Activated CD4-positive, alpha-beta T cell treated with anti-CD3 and anti-CD28 coated beads, Interleukin-2, amount 10 ng/mL, durations not matched to agents 24 days and 14 days (primary cell): ENCODE measurements at places on chromosomes 3 and 15. TPM values are rescaled to one million over a fixed set of nuclear protein-coding genes. Genes with fewer than 3 reads are reported as not detected.
A peak's percentile ranks its signal among the peaks of the same experiment; 100 is the strongest.

GRCh38 chr3:112372396-112372795 lies 39.4 kb downstream of the CD200 start:
- DNase-seq: no peak

- DNase-seq: peak; percentile 66
These were observed 558 bp downstream of the DTWD1 start for GRCh38 chr15:49621401-49621811.

ACAD9 gene
- 68.5 and 69.2 TPM in 2 replicates for total RNA-seq

ZNF197 gene
- total RNA-seq: 10.5 and 10.7 TPM in 2 replicates

- no peak for DNase-seq
These were observed 123.8 kb upstream of the BNIP2 start for GRCh38 chr15:59812889-59813288.

GRCh38 chr15:77410701-77411618 lies 8.9 kb downstream of the PEAK1 start:
- DNase-seq: no peak

- no peak for DNase-seq
These were observed 105.3 kb downstream of the SNRK start for GRCh38 chr3:43391621-43392020.

MESP2 gene
- 0.24 TPM in 1 of 2 replicates, not detected in the other for total RNA-seq

DNA sequence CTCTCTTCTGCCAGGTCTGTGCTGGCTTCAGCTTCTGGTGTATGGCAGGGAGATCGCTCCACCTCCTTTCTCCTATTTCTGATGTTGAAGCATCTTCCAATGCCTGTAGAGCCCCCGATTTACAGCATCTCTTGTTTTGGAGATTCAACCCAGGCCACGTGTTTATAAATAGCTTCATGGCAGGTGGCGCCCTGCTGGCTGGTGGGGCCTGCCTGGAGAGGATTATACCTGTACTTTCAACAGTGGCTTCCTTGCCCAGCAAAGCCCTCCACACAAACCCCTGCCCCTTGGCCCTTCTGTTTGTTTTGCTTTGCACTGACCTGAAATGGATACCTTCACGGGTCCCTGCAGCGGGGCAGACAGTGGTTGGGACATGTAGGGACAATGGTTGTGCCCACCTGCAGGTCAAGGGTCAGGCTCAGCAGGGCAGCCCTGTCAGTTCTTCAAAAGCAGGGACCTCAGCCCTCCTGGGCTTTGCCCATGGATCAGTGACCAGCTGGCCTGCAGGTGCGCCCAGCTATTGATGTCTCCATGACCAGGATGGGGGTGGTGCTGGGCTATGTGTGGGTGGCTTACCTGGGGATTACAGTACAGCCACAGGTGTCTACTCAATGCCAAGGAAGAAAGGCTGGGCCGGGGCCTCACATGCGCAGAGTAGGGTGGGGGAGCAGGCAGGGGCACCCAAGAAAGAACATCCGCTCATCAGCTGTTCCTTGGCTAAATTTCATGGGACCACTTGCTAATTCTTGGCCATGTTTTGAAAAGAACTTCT lies 112.7 kb upstream of the PRR23C start:
- DNase-seq: no peak

GRCh38 chr15:70234256-70234905 lies 136.7 kb upstream of the TLE3 start:
- DNase-seq: peak; percentile 78

DNA sequence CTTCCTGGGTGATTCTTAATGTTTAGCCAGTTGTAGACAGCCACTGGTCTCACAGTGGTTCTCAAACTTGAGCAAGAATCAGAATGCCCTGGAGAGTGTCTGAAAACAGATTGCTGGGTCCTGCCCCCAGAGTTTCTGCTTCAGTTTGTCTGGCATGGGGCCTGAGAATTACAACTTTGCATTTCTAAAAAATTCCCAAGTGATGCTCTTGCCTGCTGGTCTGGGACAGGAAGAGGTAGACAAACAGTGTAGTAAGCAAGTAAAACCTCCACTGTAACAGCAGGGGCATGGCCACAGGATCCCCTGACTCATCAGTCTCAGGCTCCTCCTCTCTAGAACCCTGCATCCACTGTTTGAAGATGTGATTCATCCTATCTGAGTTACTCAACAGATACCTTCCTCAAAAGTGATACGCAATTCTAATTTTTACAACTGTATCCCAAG lies 36.5 kb downstream of the DZIP1L start:
- no peak for DNase-seq

CIAO2A gene
- 72.3 and 73.0 TPM in 2 replicates for total RNA-seq

DUOXA1 gene
- not detected in 2 replicates for total RNA-seq

TOP2B gene
- total RNA-seq: 137 and 147 TPM in 2 replicates

TLR9 gene
- total RNA-seq: 0.17 and 0.42 TPM in 2 replicates

- DNase-seq: no peak
These were observed 904.2 kb downstream of the ROBO1 start for GRCh38 chr3:78863306-78864203.

ZNF662 gene
- 0.12 and 0.19 TPM in 2 replicates for total RNA-seq

- peak; percentile 74 for DNase-seq
These were observed 6.7 kb downstream of the EPHA3 start for GRCh38 chr3:89113893-89114840.

GRCh38 chr3:193775421-193776077 lies 182.5 kb downstream of the OPA1 start:
- no peak for DNase-seq

GOLGA6L24 gene
- total RNA-seq: not detected in 2 replicates

DNA sequence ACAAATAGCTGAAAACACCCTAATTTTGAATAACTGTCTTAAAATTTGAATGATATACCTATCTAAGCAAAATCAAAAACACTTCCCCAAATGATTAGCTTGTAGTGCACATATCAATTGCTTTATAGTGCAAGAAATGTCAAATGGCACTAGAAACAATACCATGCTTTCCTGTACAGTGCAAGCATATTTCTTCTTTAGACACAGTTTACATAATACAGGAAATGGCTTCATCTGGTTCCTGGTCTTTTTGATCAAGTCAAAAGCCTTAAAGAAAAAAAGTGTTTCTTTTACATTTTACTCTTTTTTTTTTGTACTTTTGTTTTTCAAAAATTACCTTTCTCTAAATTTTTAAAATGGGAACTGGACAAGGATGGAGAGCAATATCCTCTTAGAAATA lies 352.1 kb downstream of the MECOM start:
- no peak for DNase-seq

ANO10 gene
- total RNA-seq: 3.5 and 6.0 TPM in 2 replicates

ATP13A5 gene
- total RNA-seq: not detected in 2 replicates

- DNase-seq: no peak
These were observed 458.3 kb upstream of the CBLB start for GRCh38 chr3:106326941-106327695.

PEX5L gene
- total RNA-seq: 0.12 and 0.17 TPM in 2 replicates

DNA sequence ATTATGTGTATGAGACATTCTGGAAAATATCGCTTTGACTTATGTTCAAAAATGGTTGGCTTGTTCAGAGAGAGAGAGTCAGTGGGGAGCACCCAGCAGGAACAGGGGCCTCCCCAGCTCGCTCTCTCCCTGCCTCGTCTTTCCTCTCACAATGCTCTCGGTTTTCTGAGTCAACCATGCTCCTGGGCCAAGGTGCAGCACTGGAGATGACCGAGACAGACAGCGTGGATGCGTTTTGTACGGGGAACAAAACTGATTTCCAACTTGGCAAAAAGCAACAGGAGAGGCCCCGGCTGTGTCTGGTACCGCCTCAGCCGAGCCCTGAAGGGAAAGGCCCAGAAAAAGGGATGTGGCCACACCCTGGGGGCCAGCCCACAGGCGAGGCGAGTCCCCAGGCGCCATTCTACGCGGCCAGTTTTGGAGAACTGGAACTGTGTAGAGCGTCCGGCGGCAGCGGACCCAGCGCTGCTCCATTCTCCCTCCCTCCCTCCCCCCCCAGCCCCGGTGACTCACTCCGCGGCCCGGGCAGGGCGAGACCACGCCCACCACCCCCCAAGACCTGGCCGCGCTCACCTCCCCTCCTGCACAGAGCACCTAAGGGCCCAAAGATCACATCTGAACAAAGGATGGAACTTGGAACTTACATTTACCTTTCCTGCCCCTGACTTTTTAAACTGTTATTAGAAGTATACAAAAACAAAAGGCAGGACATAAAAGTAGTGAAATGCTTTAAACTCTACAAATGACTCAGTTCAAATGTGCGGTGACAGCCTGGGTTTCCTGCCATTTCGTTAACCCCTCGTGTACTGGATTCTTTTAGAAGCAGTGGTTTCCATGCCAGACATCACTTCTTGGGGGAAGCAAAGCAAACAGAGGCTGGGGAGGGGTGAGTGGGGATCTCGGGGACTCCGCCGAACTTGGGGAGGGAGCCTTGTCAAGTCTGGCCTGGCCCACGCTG lies 12.7 kb downstream of the ATP10A start:
- DNase-seq: peak; percentile 90

IGSF11 gene
- 0.47 TPM in 1 of 2 replicates, not detected in the other for total RNA-seq

PSTPIP1 gene
- 182 and 186 TPM in 2 replicates for total RNA-seq

AHSG gene
- not detected in 2 replicates for total RNA-seq

IP6K1 gene
- total RNA-seq: 39.6 and 42.2 TPM in 2 replicates

- DNase-seq: no peak
These were observed 68.6 kb downstream of the ZNF621 start for GRCh38 chr3:40593351-40593750.

DNA sequence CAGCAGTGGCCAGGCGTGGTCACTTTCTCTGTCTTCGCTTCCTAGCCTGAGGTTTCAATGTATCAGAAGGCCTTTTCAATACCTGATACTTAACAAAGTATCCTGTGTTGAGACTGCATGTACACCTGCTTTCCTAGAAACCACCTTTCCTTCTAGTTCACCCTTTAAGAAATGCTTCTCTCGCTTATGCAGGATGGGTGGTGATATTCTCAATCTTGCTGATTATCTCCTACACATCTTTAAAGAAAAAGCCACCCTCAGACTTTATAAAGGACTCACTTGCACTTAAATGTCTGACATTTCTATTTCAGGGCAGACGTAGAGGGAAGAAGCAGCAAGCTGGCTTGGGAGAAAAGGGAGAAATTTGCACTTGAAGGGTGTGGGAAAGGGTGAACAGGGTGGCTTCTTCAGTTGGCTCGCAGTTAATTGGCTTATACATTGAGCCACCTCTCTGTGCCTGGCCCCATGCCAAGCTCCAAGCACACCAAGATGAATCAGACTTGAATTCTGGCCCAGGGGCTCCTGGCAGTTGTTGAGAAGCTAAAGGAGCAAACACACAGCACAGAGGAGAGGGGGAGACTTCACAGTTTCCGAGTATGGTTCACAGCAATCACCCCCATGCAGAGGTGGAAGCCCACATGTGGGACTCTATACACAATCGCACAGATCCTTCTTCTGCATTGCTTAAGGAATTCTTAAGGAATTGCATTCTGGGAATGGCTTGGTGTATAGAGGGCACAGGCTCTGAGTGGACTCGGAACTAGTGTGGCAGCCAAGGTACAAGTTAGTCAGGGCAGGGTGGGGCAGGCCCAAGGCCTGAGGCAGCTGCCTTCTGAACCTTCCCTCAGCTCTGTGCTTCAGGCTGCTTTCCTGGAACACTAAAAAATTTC lies 1.3 kb downstream of the ARL6IP5 start:
- peak; percentile 81 for DNase-seq

- no peak for DNase-seq
These were observed 48.3 kb upstream of the THSD4 start for GRCh38 chr15:71066983-71067382.

- no peak for DNase-seq
These were observed 242.8 kb downstream of the CHST2 start for GRCh38 chr3:143362115-143362991.

C3orf38 gene
- 19.9 and 24.1 TPM in 2 replicates for total RNA-seq

SERINC4 gene
- total RNA-seq: 0.28 and 0.33 TPM in 2 replicates

GRCh38 chr3:42096796-42097565 lies 5.8 kb downstream of the TRAK1 start:
- no peak for DNase-seq

GRCh38 chr15:79192462-79193036 lies 90.0 kb upstream of the ANKRD34C start:
- no peak for DNase-seq

COMMD2 gene
- 42.1 and 44.2 TPM in 2 replicates for total RNA-seq

LRRC15 gene
- not detected in 2 replicates for total RNA-seq

GPR27 gene
- 1.0 and 1.4 TPM in 2 replicates for total RNA-seq
